MCF 10A (cell line): ENCODE measurements at places on chromosomes 1 and 21.

- H3K4me1 ChIP-seq: no peaks in the 10 kb centered on the region
- no peak for DNase-seq
- no peak overlapping the region for H3K27ac ChIP-seq
- no peak overlapping the region for H3K4me3 ChIP-seq
Observed at GRCh38 chr1:45409276-45409675, 69.0 kb upstream of the MUTYH start.

DNA sequence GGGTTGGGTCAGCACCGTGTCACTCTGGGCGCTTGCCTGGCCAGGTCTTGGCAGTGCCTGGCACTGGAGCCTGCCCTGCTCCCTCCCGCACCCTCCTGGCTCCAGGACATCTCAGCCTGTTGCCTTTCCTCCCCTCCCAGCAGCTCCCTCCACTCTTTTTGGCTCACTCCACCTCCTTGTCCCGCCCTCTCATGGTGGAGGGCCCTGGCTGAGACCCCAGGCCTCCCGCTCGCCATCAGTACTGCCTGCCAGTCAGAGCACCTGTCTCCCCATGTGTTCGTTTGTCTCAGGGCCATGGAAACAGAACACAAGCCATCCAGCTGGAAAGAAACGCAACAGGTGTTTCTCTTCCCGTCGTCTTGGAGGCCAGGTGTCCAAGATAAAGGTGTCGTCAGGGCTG lies 61.0 kb downstream of the B3GALT5 start:
- H3K36me3 ChIP-seq: no peaks in the 10 kb centered on the region
- H3K4me3 ChIP-seq: no peak overlapping the region

- DNase-seq: peak; percentile 34
- no peak overlapping the region for H3K4me3 ChIP-seq
- H3K27ac ChIP-seq: peak overlapping the region; percentile 5
- H3K27me3 ChIP-seq: no peaks in the 10 kb centered on the region
- peaks cover 99% of the 10 kb centered on the region for H3K36me3 ChIP-seq
Observed at GRCh38 chr1:203839081-203839480, 22.3 kb upstream of the SNRPE start.

- H3K27ac ChIP-seq: peak overlapping the region; percentile 90
- peaks cover 86% of the 10 kb centered on the region for H3K36me3 ChIP-seq
- no peak for DNase-seq
- H3K4me3 ChIP-seq: no peak overlapping the region
Observed at GRCh38 chr1:223727541-223727940, 15.2 kb downstream of the CAPN2 start.

DNA sequence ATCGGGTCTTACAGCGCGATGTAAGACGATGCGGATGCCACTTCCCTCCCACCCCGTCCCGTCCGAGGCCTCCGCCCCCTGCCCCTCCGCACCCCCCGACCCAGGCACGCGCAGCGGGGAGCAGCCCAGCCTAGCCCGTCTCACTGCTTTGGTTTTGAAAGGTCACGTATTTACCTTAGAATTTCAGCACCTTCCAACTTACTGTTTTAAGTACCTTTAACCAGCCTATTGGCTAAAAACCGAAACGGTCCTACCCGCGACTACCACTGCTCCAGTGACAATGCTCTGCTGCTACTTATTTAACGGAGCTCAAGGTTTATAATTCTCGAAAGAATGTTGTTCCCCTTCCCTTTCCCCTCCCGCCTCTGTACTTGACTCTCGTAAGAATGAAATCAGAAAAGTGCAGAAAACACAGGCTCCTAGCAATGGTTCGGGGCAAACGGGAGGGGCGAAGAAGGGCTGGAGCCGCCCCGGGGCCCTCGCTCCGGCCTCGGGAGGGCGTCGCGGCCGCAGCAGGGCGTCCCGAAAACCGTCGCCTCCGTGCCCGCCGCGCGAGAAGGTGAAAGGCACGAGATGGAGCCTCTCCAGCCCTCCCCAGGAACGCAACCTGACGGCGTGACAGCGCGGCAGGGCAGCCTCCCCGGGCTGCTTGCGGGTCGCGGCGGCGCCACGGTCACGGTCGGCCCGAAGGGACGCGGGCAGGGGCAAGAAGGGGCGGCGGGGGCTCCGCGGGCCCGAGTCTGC lies 667 bp downstream of the TMEM50B start:
- H3K27ac ChIP-seq: peak overlapping the region; percentile 74
- peak; percentile 34 for DNase-seq
- H3K36me3 ChIP-seq: peaks cover 6% of the 10 kb centered on the region
- peaks cover 5% of the 10 kb centered on the region for H3K4me1 ChIP-seq
- peak overlapping the region; percentile 87 for H3K4me3 ChIP-seq
- H3K27me3 ChIP-seq: no peaks in the 10 kb centered on the region
